Spinal cord (tissue), 10 donors: ENCODE measurements at places on chromosomes 1 and 21.

- no peak for DNase-seq
Observed at GRCh38 chr1:56510642-56511021, 68.7 kb downstream of the PLPP3 start.

GRCh38 chr1:106360252-106360651, 696.2 kb upstream of the PRMT6 start:
- no peak for DNase-seq

- peak; percentile 97 for DNase-seq
Observed at GRCh38 chr1:169106095-169106920, at the start of gene ATP1B1. Gene ATP1B1 (plus strand): TSS chr1:169106690. CDS start chr1:169106830, 140 bp downstream.

- DNase-seq: no peak
Observed at GRCh38 chr1:66156144-66156543, 363.4 kb downstream of the PDE4B start.

GRCh38 chr1:44511769-44512168, 106.7 kb downstream of the RNF220 start:
- DNase-seq: no peak

DNA sequence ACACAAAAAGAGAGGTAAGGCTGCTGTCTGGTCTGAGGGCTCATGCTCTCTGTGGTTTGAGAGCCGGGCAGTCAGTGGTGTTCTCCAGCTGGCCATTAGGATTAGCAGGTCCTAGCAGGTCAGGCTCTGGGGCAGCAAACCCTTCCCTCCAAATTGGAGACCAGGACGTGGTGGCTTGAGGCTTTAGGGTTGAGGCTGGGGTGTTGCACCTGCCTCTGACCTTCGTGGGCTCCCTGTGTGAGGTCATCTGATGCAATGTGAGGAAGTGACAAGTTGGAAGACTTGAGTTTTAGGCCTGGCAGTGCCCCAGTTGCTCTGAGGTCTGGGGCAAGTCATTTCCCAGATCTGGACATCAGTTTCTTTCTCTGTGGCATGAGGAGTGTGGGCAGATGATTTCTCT, 24.4 kb downstream of the SZRD1 start:
- no peak for DNase-seq

- no peak for DNase-seq
Observed at GRCh38 chr1:65674522-65674921, 118.2 kb upstream of the PDE4B start.

GRCh38 chr1:159753386-159753785, 27.4 kb upstream of the DUSP23 start:
- no peak for DNase-seq

GRCh38 chr1:168261390-168261789, 19.3 kb upstream of the TBX19 start:
- no peak for DNase-seq

- DNase-seq: no peak
Observed at GRCh38 chr1:230975636-230976035, 3.0 kb downstream of the TTC13 start.

DNA sequence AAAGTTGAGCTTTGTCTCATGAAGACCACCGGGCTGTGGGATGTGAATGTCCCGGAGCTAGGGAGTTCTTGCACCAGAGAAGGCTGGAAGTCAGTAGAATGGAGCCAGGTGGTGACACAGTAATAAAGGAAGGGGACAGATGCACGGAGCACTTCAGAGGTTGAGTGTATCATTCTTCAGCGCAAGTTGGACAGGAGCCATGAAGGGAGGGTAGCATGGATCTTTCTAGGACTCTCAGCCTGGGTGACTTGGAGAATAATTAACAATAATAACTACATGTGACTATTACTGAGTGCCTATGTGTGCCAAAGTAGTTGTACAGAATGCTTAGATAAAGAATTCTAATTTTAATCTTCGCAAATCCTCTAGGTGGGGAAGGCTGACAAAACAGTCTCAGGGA, 258.7 kb upstream of the AJAP1 start:
- no peak for DNase-seq

- DNase-seq: no peak
Observed at GRCh38 chr21:41979751-41980369, 26.0 kb upstream of the C2CD2 start.

DNA sequence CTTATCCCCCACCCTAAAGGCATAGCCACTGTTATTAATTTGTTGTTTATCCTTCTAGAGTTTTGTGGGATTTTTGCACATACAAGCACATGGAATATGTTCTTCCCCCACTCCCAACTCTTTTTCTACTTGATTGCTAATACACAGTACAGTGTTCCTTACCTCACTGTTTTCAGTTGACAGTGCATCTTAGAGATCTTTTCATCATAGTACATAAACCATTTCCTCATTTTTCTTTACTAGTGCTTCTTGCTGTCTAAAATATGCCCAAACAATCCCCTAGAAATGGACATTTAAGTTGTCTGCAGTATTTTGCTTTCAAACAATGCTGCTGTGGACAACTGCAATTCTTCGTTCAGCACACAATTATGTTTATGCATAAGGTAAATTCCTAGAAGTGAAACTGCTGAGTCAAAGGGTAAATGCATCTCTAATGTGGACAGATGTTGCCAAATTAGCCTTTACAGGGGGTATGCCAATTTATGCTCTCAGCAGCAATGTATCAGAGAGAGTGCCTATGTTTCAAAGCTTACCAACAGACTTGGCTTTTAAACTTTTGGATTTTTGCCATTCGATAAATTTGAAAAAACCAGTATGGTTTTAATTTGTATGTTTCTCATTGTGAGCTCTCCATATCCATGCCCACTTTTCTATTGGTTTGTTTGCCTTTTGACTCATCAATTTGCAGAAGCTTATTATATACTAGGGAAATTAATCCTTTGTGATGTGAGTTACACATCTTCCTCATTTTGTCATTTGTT, 132.6 kb downstream of the MRPS6 start:
- no peak for DNase-seq

GRCh38 chr1:47705517-47706130, 267.8 kb downstream of the FOXD2 start:
- DNase-seq: no peak

- peak; percentile 92 for DNase-seq
Observed at GRCh38 chr1:3618881-3619671, 5.7 kb upstream of the TPRG1L start.

- DNase-seq: no peak
Observed at GRCh38 chr21:15686506-15686905, 43.3 kb upstream of the USP25 start.

GRCh38 chr1:185812934-185813333, 78.7 kb downstream of the HMCN1 start:
- DNase-seq: no peak

- DNase-seq: peak; percentile 78
Observed at GRCh38 chr21:26170471-26171257, at the start of gene APP. Gene APP (minus strand): TSS chr21:26170770. CDS start chr21:26170620, 150 bp downstream.

DNA sequence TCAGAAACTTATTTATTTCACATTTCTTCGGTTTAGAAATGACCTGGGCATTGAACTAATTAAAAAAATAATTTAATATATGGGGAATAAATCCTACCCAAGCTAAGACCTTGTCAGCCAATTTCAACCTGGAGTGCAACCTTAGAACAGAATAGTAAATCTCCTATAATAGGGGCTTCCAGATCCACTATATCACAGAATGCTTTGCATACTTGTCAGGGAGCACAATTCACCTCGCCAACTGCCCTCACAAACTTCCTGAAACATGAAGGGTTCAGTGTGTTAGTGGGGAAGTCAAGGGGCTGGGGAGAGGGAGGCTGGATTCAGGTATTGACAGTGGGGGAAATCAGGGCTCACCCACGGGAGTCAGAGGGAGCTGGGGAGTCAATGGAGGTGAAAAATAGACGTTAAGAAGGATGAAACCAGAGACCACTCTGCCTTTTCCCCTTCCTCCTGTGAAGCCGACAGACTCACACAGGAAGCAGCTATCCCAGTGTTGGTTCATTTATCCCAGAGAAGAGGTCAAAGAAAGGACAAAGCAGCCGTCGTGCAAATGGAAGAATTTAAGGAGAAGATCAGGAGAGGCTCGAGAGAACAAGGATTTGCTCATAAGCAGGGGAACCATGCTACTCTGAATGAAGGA, 453.3 kb downstream of the NUF2 start:
- DNase-seq: no peak

DNA sequence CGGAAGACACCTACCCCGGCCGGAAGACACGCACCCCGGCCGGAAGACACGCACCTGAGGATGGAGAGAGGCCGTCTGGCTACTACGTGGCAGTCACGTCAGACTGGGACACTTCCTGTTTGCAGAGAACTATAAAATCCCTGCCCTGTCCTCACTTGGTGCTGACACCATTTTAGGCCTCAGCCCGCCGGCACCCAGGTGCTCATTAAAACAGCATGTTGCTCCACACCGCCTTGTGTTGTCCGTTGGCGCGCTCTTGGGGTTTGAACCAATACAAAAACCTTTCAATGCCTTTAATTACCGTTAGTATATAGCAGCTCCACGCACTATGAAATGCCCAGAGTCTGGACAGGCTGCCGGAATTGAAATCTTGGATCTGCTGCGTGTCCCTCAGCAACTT, 34.7 kb downstream of the VN1R5 start:
- no peak for DNase-seq

- no peak for DNase-seq
Observed at GRCh38 chr1:91650764-91651163, 150.1 kb downstream of the CDC7 start.

- DNase-seq: no peak
Observed at GRCh38 chr1:3924186-3924824, 24.2 kb upstream of the C1orf174 start.

GRCh38 chr1:165443539-165444311, 1.2 kb downstream of the RXRG start:
- no peak for DNase-seq

DNA sequence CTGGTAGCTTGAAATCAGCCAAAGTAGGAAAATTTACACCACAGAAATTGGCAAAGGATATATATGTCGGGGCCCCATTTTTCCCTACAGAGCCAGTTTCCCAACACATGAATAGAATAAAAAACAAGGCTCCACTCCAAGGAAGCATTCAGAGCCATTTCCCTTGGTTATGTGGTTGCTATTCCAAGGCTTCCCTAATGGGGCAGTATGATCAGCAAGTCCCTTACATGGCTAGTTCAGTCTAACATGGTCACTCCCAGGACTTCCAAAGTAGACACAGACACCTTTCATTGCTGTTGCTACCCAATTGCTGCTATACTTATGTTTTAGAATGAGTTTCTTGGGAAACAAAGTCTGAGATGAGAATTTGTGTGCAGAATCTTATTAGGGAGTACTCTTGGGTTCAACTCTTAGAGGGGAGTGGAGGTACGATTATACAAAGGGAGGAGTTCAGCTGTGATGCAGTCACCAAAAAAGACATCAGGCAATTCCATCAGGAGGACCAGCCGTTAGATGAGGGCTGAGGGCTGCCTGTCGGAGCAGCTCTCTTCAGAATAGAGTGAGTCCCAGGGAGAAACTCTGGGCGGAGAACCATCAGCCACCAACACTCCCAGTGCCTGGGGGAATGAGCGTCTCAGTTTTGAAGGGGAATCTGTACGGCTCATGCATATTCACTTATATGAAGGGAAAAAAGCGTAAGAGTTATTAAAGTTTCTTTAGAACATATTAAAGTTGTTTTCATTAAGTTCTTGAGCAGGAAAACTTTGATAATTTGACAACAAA, 92.9 kb downstream of the C21orf91 start:
- no peak for DNase-seq

- DNase-seq: no peak
Observed at GRCh38 chr1:46168477-46168876, 6.4 kb upstream of the TSPAN1 start.

- no peak for DNase-seq
Observed at GRCh38 chr1:192797891-192798290, 10.9 kb upstream of the RGS2 start.

- no peak for DNase-seq
Observed at GRCh38 chr1:14845851-14846250, 247.4 kb downstream of the KAZN start.

GRCh38 chr1:217553949-217554509, 76.9 kb downstream of the GPATCH2 start:
- DNase-seq: no peak

GRCh38 chr1:86169625-86170024, 13.1 kb upstream of the COL24A1 start:
- no peak for DNase-seq

- DNase-seq: no peak
Observed at GRCh38 chr1:212161231-212161781, 123.9 kb upstream of the PPP2R5A start.

- DNase-seq: no peak
Observed at GRCh38 chr1:5992814-5993555, 760 bp upstream of the NPHP4 start.
